T-helper 1 cell (primary cell): ENCODE measurements at places on chromosomes 16 and 17.

GRCh38 chr17:76136276-76137000, 4.6 kb downstream of the FOXJ1 start:
- no peak for DNase-seq

DNA sequence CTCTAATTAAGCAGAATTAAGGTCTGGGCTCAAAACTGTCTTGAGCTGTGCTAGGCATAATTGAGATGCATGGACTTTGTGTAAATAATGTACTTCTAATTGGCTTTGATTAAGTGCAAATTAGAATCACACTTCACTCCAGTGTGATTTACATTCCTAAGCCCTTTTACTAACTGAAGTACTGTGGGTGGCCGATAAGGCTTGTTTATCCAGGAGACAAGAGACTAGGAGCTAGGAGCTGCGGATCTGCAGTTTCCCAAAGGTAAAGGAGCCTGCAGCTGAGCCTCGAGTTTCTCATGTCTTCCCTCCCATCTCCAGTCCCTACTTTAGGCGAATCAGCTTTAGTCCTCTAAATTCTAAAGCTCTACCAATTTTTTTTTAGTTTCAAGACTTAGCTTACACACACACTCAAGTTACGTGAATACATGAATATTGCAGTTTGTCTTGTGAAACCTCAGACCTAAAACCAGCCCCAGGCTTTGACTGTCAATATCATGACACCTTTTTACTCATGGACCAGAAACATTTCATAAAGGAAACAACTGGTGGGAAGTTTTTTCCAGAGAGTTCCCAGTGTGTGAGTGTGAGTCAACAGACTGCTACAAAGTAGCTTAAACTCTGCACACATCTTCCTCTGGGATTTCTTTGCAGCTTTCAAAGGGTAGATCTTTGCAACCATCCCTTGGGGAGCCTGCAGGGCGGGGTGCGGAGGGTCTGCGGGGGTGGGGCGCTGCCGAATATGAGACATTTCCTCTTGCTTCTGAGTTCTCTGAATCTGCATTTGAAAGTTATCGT, 113.9 kb upstream of the TBX2 start:
- DNase-seq, result no peak

- DNase-seq, result no peak
Measured at GRCh38 chr17:49191409-49191916, 18.9 kb downstream of the GNGT2 start.

DNA sequence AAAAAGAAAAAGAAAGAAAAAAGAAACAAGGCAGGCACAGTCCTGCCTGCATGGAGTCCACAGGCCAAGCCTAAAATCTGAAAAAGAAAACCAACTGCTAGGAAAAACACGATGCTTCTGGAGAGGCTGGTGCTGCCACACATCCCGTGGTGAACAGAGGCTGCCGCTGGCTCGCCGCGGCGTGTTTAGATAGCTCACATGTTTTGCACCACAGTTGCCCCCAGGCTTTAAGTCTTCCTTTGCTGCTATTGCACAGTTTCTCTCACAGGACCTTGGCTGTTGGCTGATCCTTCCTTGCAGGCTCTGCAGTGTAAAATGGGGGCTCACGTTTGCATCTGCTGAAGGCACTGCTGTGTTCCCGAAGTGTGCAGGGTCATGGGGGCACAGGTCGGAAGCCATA, 8.6 kb downstream of the SLC6A4 start:
- no peak for DNase-seq

DNA sequence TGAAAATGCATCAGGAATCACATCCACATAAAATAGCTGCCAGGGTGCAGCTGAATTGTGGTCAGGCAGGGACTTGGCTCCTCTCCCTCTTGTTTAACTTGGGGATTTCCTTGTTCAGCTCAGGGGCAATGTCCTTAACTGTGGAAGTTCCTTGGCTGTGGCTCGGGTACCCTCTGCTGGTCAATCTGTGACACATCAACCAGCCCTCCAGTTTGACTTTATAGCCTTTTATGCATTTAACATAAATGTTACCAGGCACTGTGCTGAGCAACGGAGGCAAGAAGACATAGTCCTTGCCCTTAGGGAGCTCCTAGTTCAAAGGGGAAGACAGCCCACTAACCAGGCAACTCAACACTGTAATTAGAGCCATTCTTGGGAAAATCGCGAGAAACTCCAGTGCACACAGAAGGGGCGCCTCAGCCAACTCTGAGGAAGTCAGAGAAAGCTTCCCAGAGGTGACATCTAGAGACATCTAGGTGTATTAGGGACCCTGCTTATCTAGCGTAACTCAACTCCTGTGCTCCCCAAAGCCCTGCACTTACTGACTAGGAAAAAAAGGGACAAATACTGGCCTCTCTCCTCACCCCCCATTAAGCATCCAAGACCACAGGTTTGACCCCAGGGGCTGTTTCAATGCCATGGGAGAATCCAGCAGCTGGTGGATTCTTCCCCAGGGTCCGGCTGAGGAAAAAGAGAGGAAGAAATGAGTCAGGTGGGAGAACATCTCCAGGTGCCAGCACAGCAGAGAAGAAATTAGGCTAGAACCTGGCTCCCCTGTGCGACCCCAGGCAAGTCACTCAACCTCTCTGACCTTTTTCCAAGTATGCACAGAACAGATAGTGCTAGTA, 17.3 kb upstream of the EEF2K start:
- peak; percentile 78 for DNase-seq

DNA sequence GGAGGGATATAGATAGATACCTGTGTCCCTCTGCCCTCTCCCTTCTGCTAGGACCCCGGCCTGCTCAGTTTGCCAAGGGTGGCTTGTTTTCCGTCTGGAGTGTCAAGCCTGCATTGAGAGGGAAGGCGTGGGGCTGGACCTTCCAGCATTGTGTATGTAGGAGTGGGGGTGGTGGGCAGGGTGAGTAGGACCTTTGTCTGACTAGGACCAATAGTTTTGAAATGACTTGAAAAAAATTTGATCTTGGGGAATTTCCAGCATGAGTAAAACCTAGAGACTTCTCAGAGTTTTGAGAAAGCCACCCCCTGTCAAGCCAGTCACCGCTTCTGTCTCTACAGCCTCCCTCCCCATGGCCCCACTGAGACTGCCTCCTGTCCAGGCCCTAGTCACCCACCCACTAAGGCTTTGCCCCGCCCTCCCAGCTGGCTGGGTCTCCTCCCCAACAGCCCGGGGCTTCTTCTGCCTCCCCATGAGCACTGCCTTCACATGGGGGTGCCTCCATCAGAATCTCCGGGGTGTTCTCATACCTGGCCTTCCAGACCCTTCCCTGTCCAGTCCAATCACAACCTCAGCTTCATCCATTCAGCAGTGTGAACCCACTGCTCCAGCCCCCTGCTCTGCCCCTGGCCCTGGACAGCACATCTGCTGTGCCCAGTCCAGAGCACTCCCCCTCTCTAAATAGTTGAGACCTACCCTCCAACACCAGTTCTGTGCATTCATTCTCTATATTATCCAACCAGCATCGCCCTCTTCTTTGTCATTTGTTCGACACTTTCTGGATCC, 207.0 kb downstream of the MSI2 start:
- DNase-seq, result no peak

DNA sequence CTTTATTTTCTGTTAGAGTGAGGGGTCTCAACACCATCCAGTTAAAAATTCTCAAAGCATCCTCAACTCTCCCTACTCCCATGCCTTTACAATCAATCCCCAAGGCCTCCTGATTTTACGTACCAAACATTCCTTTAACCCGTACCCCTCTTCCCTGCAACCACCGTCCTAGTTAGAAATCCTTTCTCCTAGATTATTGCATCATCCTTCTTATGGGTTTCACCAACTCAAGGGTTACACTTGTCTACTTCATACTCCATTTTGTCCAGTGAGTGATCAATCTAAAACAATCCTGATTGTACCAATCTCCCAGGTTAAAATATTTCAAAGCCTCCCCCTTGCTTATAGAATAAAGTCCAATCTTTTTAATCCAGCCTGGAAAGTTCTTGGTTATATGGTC, 24.7 kb downstream of the SOX9 start:
- DNase-seq, result no peak

GRCh38 chr17:43879723-43880419, 27.5 kb downstream of the MPP2 start:
- DNase-seq, result no peak

DNA sequence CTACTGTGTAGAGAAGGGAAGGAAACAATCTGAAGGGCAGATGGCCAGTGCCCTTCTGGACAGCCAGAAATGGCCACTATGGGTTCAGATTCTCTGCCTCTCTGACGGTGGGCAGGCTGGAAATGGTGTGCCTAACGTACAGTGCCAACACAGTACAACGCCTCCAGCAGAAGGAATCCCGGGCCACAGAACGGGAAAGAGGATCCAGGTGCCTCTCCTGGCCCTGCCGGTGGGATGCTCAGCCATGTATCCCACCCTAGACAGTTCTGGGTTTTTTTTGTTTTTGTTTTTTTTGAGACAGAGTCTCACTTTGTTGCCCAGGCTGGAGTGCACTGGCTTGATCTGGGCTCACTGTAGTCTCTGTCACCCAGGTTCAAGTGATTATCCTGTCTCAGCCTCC, 71.5 kb downstream of the SLC5A11 start:
- no peak for DNase-seq

DNA sequence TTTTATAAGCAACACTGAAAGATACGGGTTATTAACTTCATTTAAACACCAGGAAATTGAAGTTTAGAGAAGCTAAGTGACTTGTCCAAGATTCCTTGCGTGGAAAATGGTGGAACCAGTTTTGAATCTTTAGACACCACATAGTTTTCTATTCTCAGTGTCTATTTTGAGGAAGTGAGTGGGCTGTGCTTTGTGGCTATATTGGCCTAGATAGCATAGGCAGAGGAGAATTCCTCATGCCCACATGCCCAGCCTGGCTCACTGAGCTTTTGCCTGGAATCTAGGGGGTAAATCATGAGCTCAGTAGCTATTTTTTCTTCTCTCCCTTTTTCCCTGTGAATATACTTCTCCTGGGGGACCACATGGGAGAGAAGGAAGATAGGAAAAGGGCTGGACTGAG, 431.3 kb downstream of the HS3ST3B1 start:
- DNase-seq, result no peak

- DNase-seq, result no peak
Measured at GRCh38 chr17:82487910-82488309, 29.4 kb downstream of the NARF start.

DNA sequence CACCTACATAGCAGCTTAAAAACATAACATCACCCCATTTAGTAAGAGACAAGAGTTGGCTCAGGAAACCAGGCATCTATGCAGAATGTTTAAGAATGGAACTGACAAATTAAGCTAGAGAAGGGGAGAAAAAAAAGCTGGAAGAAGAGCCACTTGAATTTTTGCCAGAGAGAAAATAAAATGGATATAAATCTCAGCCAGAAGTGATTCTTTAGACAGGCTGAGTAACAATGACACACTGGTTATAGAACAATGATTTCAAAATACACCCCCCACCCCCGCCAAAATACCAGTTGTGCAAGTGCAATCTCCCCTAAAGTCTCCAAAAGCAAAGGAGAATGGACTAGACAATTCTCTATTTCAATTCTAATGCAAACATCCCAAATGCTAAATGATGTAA, 22.4 kb downstream of the LSM12 start:
- no peak for DNase-seq

- DNase-seq, result no peak
Measured at GRCh38 chr16:66228792-66229191, 137.7 kb upstream of the CDH5 start.

- DNase-seq, result no peak
Measured at GRCh38 chr17:45114117-45114932, 18.0 kb downstream of the PLCD3 start.

- no peak for DNase-seq
Measured at GRCh38 chr17:66422186-66422585, 119.8 kb downstream of the PRKCA start.

- DNase-seq, result peak; percentile 66
Measured at GRCh38 chr17:82238472-82239201, 9.8 kb downstream of the SLC16A3 start.

DNA sequence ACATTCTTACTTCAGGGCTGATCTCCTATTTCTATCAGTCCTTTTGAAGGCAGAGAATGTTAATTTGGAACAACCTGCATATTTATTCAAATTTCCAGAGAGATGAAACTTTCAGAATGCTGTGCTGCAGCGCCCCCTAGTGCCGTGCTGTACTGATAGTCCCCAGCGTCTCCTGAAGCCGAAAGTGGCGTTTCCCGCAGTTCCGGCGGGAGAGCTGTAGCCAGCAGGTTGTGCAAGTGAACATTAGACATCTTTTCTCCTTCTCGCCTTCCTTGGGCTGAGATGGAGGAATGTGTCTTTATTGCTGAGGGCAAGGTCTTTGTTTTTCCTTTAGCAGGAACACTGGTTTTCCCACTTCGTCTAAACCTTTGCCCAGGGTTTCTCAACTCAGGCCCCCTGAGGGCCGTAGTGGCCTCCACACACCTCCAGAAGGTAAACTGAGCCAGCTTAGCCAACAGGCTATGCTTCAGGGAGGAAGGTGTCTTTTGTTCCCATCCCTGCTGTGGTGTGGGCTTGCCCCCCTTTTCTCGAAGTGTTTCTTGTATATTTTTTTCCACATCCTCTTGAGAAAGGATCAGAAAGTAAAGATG, 26.4 kb downstream of the USP10 start:
- DNase-seq, result peak; percentile 87

GRCh38 chr17:77320485-77321256, 179.9 kb downstream of the SEC14L1 start:
- DNase-seq, result no peak

- no peak for DNase-seq
Measured at GRCh38 chr16:27316038-27316680, 2.4 kb downstream of the IL4R start.

GRCh38 chr16:27005386-27005785, 61.3 kb upstream of the C16orf82 start:
- DNase-seq, result no peak

DNA sequence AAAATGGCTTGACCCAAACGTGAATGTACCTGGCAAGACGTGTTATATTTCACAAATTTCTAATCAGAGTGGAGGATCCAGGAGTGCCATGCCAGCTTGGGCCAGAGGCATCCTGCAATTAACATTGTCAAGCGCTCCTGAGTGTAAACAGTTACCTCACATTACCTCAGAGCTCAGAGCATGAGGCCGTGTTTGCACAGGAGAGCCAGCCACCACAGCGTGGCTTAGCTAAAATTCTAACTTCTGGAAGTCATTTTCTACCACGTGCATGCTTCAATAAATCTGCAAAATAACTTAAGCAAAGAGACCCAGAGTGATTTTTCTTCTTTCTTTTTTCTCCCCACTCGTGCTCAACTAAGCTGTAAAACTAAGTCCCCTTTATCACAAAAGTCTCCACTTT, 769.0 kb downstream of the KCNJ2 start:
- DNase-seq, result no peak

- no peak for DNase-seq
Measured at GRCh38 chr17:62067165-62068145, 2.4 kb upstream of the MED13 start.

DNA sequence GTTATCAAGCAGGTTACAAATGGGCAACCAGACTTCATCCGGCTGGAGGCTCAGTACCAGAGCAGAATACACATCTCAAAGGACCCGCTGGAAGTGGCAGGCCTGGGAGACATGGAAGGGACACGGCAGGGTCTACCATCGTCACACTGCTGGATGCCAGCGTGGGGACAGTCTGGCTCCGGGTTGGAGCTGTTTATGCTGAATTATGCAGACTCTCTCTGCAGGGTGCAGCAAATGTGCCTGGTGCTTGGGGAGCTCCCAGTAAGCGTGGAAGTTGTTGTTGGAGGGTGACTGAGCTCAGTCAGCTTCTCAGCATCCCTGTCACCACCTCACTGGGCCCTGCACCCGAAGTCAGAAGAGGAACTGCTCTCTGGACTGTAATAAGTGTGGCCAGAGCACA, 12.2 kb downstream of the WSCD1 start:
- DNase-seq, result no peak

- peak; percentile 23 for DNase-seq
Measured at GRCh38 chr16:1152123-1152638, 725 bp upstream of the CACNA1H start.
